ENCODE measurements at places on chromosomes 13 and 19.

GRCh38 chr19:9996541-9996940, 13.8 kb downstream of the COL5A3 start:
- DNase-seq: no peak

DNA sequence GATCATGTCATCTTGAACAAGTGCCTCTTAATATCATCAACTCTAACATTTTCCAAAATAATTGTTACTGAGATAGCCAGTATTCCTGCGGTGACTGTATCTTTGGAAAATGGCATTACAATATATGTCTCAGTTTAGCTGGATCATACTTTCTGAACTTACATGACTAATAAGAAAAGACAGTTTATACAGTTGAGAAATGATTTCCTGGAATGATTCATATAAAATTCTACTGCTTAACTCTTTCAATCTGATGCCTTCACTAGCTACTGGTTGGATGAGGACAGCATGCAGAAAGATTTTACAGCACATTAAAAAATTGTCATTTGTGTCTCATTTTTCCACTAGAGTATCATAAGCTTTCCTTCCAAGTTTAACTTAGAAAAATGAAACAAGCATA, 302.1 kb downstream of the PCDH17 start:
- no peak for DNase-seq

GRCh38 chr13:48000559-48001113, 437 bp downstream of the SUCLA2 start:
- DNase-seq: no peak

GRCh38 chr13:70964874-70965273, 856.6 kb upstream of the KLHL1 start:
- no peak for DNase-seq

GRCh38 chr13:46628622-46629365, 75.8 kb downstream of the LRCH1 start:
- DNase-seq: no peak

DNA sequence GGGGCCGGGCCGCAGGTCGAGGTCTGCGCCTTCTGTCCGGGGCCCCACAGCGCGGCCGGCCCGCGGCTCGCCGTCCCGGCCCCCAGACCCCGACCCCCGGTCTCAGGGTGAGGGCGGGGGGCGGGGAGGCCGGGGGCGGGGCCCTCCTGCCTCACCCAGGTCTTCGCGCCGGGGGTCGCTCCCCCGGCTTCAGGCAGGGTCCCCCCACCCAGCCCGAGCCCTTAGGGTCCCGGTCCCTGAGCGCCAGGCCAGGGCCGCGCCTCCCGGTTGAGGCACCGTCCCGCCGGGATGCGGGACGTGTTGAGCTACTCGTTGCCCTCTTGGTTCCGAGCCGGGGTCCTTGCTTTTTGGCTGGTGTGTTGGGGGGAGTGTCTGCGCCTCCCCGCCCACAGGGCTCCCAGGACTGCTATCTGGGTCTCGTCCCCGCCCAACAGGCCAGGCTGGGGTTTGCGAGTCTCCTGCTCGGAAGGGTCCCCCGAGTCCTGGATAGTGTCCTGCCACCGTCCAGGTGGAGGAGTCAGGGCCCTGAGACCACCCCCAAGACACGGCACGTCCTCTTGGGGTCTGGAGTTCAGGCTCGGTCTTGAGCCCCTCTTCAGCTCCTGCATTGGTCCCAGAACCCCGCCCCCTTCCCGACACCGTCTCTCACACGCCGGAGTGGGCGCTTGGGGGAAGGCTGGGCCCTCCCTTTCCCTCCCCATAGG, 452 bp downstream of the PIAS4 start:
- no peak for DNase-seq

DNA sequence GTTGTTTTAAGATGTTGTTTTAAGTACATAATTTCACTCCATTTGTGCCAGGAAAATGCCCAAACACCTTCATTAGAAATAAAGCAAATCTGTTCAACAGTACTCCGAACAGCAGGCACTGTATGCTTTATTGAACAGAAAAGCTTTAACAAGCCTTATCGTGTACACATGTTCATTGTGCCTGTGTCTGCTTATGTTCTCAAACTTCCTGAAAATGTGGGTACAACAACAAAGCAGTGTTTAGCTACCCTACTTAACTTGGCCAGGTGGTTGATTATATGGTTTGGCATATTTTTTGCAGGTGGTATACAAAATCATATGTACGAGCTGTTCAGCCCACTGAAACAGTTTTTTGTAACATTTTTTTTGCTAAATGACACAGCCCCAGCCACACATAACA, 718.0 kb downstream of the DACH1 start:
- no peak for DNase-seq

- no peak for DNase-seq
Measured at GRCh38 chr19:12034198-12034597, 1.3 kb downstream of the ZNF433 start.

- DNase-seq: no peak
Measured at GRCh38 chr13:52348071-52348470, 57.9 kb downstream of the THSD1 start.

Measured in stimulated activated CD8-positive, alpha-beta memory T cell treated with anti-CD3 and anti-CD28 coated beads, Interleukin-4, amount 100 ng/mL, for 4 hours (primary cell).